Stimulated activated CD8-positive, alpha-beta memory T cell treated with anti-CD3 and anti-CD28 coated beads, Interleukin-2, amount 100 ng/mL, for 1 hour (primary cell): ENCODE measurements at places on chromosomes 2 and 18.

DNA sequence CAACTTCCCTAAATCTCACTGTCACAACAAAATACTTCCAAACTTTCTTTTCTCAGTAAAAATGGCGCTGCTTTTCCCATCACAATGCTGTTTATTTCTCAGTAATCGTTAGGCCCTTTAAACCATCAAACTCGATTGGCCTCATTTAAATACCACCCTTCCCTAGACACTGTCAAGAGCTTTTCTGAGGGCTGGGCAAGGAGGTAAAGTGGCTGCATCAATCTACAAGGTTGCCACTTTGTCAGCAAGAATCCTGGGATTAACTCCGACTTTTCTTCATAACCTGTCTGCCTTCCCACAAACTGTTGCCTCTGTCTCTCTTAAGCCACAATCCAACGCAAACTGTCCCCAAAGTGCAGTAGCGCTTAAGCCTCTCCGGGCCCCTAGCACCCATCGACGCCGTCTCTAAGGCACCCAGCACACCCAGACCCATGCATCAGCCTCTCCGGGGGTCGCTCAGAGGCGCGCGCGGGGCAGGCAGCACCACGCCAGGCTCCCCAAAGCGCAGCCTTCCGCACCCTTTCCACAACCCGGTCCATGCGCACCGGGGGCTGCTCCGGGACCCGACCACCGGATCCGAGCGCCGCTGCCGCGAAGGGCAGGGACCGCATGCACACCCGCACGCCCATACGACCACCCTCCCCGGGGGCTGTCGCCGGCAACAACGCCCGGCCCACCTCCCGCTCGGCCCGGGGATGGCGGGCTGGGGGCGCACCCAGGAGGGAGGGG lies 683 bp downstream of the MBOAT2 start:
- no peak for DNase-seq

GRCh38 chr18:49752095-49752457 lies 61.3 kb downstream of the ACAA2 start:
- no peak for DNase-seq

- DNase-seq, result no peak
These were observed 19.1 kb upstream of the TXNDC2 start for GRCh38 chr18:9866627-9867026.

DNA sequence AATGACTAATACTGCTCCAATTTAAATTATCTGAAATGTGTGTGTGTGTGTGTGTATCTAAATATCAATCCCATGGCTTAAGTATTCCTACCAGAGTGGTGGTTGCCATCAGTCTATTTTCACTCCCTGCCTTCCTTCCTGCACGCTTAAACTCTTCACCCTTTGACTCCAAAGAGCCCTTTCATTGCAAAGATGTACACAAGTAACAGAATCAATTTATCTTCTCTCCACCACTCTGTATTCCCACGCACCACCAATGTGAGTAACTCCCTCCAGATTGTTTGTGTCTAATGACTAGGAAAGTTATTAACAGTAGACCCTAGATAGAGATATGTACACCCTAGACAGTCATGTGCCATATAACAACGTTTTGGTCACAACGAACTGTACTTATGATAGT lies 42.8 kb downstream of the ARL6IP6 start:
- no peak for DNase-seq

- no peak for DNase-seq
These were observed 308.2 kb downstream of the EN1 start for GRCh38 chr2:118539290-118539689.

DNA sequence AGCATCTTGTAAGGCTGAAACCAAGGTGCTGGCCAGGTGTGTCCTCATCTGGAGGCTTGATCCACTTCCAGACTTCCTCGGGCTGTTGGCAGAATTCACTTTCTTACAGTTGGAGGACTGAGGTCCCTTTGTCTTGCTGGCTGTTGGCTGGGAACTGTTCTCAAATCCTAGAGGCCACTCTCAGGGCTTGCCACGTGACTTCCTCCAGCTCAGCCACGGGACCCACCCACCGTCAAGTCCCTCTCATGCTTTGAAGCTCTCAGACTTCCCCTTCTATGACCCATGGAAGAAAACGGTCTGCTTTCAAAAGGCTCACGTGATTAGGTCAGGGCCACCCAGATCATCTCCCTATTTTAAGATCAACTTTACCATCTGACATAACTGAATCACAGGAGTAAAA lies 77.1 kb downstream of the SMAD4 start:
- no peak for DNase-seq
